ENCODE measurements at places on chromosomes 16 and 17.

- DNase-seq = no peak
These were observed 39.9 kb downstream of the UBE2G1 start for GRCh38 chr17:4326608-4327007.

DNA sequence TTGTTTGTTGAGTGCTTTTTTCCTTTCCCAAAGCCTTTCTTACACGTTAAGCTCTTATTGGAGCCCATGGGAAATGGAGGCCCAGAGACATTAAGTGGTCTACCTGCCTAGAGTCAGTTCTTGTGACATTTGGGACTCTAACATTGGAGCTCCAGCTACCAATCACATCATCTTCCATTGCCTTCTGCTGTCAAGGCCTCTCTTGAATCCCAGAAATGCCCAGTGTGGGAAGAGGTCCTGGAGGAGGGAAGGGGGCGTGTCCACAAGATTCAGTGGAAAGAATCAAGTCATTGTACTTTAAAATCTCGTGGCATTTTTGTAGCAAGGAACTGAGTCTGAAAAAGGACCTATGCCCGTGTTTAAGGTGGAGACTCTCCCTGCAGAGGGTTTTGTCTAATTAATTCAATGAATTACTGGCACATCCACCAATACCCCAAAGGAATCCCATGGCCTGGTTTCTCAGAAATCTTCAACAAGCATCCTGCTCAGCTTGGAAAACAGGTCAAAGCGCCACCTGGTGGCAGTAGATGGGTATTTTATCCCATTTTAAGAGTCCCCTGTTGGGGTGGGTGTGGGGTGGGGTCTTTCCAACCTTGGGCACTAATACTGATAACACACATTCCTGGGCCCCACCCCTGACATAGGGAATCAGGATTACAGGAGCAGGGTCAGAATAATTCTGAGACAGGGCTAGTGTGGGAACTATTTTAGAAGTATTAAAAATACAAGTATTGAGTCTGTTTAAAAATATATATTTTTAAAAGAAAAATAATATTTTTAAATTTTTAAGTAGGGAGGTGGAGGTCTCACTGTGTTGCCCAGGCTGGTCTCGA lies 24.6 kb downstream of the GPT2 start:
- DNase-seq = peak; percentile 53

- no peak for DNase-seq
These were observed 184.8 kb downstream of the BCAS3 start for GRCh38 chr17:60862482-60862881.

DNA sequence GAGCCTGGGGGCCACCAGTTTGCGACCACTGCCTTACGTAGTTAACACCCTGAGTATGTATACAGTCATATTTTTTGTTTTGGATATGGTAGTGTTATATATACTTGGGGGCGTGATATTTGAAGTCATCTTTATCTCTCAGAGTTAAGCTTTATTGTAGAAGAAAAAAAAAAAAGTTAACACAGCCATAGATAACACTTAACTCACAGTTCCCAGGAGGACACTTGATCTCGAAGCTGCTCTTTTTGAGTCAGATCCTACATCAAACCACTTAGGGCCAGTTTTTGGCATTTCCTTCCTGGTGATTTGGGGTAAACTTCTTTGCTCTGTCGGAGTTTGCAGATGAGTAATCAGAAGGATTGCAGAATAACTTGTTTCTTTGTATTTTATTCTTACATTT lies 5.8 kb downstream of the ITPRIPL2 start:
- peak; percentile 84 for DNase-seq

GRCh38 chr17:63622574-63623390 lies 565 bp downstream of the MAP3K3 start:
- peak; percentile 65 for DNase-seq

DNA sequence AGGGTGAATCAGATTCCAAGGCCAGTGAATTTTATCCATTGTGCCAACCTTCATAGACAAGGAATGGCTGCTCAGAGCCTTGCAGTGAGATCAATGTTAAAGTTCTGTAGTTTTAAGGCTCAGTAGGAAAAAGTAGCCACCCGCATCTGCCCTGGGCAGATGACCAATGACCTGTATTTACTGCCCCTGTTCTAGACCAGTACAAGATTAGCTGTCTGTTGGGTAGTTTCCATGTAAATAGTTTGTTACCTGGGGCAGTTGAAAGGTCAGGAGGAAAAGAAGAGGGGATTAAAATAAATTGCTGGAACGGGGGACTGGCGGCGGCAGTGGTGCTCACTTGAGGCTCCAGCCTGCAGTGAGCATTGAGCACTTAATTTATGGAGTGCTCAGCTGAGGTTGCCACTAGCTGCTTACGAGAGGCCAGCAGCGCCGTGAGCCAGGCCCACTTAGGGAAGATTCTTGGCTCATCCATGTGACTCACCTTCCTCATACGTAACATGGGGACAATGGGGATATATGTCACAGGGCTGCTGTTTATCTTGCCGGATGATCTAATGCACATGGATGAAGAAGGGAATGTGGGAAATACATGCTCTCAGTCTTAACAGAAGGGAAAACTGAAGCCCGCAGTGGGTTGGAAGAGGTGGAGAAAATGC lies 10.7 kb upstream of the NOS2 start:
- peak; percentile 44 for DNase-seq

GRCh38 chr16:11030990-11031510 lies 86.7 kb downstream of the CLEC16A start:
- DNase-seq = no peak

Data from fibroblast of skin of right biceps (primary cell).